ENCODE measurements at places on chromosomes 3 and 15.

- DNase-seq: no peak
Observed at GRCh38 chr3:133258358-133258757, 141.5 kb upstream of the BFSP2 start.

DNA sequence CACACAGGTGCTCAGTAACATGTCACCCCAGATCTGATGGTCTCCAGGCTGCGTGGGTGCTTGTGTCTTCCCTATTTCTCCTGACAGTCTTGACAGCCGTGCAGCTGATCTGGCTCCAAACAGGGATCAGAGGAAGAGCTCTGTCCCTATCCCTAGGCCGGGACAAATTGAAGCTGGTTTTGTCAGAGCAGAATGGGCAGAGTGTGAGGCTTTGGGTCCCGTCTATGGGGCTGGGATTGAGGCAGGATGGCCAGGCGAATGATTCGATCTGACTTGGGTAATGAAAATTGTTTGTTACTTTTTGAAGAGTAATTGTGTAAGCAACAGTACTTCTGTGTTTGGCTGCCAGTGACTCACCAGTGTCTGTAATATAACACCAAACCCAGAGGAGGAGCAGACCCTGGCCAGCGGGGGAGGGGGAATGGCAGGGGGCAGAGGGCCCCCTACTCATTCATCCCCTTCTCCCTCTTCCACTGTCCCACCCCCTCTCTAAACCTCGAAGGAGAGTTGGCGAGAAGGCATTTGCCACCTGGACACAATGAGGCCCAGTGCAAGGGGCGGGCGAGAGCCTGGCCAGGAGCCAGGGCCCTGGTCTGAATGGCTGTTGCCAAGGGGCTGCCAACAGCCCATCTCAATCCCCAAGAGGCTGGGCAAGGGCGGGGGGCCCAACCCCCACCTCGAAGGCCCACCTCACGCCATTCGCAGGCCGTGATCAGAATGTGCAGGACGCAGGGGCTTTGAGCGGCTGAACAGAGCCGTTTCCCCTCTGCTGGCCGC lies 4.9 kb upstream of the MAGEF1 start:
- DNase-seq: no peak

- DNase-seq: no peak
Observed at GRCh38 chr3:178907081-178907480, 164.5 kb downstream of the ZMAT3 start.

DNA sequence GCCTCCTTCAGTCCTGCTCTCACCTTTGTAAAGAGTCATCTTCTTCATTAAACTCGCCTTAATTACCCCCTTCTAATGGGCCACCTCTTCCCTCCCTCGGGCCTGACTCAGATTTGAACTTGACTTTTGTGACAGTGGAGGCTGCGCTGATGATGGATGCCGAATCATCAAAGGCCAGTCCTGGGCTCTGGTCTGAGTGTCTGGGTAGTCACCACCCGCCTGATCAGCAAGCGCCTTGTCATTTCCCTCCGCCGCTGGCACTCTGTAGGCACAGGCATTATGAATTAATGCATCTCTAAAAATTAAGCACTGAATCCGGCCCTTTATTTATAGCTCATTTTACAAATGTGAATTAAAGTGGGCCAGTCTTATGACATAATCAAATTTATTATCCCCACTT lies 116.7 kb upstream of the PROK2 start:
- no peak for DNase-seq

- peak; percentile 54 for DNase-seq
Observed at GRCh38 chr15:90895571-90896117, 7.5 kb upstream of the MAN2A2 start.

- no peak for DNase-seq
Observed at GRCh38 chr15:65875458-65875857, 6.2 kb downstream of the RAB11A start.

GRCh38 chr3:31668242-31668641 lies 135.5 kb downstream of the STT3B start:
- DNase-seq: no peak

DNA sequence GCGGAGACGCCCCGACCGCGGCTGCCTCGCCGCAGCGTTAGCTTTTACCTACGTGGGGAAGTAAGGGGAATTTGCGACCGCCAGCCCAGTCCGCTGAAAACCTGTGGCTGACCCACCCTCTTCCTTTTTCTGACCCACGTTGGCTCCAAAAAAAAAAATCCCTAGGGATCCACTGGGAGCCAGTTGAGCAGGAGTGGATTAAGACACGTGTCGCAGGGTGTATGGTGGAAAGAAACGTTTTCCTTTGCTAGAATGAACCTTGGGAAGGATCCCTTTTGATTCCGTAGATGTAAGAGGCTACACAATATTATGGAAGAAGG lies 575 bp upstream of the PCYT1A start:
- DNase-seq: no peak

- DNase-seq: no peak
Observed at GRCh38 chr3:128194843-128195242, 41.6 kb downstream of the EEFSEC start.

DNA sequence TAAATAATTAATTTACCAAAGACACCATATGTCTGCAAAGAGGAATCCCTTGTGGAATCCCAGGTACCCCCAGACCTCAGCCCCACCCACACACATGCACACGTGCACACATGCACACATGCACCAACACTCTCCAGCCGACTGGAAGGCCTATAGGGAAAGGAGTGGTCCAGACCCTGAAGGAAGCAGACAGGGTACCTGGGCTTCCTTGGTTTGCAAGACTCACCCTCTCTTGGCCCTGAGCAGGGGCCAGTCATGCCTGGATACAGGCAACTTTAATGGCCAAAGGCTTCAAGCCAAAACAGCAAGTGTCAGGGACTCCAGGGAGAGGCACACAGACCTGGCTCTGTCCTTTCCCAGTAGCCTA lies 8.9 kb upstream of the HAPLN3 start:
- no peak for DNase-seq

DNA sequence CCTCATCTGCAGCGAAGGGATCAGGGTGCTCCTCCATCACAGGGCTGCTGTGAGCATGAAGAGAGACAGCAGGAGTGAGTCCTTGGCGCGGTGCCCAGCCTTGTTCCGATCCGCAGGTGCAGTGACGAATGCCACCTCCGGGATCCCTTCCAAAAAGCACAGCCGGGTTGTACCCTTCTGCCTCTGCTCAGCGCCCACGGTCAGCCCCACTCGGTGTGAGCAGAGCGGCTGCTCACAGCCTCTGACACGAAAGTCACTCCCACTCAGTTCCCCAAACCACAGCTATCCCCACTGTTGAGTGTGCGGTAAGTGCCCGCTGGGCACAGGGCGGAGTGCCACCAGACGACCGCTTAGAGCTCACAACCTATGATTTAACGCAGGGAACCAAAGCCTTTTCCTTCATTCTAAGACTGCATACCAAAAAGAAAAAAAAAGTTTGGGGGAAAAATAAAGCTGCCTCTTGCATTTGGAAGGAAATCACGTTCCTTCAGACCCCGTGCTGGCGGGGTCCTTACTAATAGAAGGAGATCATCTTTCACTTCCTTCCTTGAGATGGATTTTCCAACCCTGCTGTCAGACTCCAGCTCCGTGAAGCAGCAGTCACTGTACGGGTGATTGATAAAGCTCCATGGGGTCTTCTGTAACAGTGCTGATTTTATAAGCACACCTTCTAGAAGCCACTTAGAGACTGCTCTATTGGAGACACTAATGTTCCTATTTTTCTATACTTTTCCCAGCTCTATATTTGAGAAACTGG lies 34.7 kb upstream of the TUBGCP5 start:
- no peak for DNase-seq

DNA sequence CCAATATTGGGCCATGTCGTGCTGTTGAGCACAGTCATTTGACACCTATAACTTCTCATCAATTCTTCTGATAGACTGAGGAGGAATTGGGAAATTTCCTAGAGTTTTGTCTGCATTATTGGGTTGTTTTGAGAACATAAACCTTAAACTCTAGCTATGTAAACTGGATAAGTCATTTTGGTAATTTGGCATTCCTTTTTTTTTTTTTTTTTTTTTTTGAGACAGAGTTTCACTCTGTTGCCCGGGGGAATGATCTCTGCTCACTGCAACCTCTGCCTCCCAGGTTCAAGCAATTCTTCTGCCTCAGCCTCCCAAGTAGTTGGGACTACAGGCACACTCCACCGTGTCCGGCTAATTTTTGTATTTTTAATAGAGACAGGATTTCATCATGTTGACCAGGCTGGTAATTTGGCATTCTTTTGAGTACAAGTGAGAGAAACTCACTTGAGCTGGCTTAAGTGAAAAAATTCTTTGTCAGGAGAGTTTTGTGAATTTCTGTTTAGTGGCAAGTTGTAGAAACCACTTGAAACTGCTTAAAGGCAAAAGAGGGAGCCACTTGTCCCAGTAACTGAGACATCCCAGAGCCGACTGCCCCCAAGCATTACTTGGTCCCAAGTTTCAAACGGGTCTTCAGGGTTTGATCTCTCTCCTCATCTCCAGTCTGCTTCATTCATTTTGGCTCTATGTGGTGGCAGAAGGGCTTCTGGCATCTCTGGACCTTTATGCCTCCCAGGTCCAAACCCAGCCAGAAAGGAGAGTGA lies 34.9 kb downstream of the FLNB start:
- no peak for DNase-seq

- DNase-seq: no peak
Observed at GRCh38 chr15:89316504-89316903, 18.1 kb downstream of the POLG start.

GRCh38 chr3:31621314-31621713 lies 88.6 kb downstream of the STT3B start:
- DNase-seq: no peak

- DNase-seq: no peak
Observed at GRCh38 chr3:43676441-43676840, 14.3 kb upstream of the ABHD5 start.

DNA sequence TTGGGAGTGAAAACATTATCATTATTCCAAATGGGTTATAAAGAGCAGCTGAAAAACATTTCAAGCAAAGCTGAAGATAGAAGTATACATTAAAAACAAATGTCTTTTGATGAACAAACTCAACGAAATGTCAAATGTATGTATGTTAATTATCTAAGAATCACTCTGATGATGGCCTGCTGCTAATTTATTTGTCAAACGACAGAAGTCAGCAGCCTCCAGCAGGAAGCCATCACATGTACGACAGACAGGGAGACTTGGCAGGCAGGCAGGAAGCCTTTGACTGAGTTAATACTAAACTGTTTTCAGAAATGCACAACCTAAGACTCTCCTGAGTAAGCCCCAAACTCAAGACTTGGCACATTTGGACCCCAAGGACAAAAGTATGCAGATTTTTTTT lies 491.1 kb downstream of the ZNF385D start:
- no peak for DNase-seq

DNA sequence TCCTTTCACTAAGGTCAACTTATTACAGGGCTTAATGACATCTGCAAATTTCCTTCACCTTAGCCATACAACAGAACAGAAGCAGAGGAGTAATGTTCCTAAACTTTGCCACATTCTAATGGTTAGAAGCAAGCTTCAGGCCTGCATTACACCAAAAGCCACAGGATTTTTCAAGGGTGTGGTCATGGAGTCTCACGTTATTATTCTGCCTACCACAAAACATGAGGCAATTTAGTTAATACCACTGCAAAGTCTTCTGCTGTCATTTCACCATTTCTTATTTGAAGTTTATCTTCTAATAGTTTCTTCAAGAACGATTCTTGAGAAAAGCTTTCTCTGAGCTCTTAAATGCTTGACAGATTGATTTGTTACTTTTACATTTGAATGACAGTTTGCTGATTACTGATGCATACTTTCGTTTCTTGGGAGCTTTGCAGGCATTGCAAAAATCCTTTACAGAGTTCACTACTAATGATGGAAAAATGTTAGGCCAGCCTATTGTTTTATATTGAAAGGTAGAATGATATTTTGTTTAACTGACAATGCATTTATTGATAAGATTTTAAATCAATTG lies 1257.1 kb downstream of the NSUN3 start:
- DNase-seq: no peak

DNA sequence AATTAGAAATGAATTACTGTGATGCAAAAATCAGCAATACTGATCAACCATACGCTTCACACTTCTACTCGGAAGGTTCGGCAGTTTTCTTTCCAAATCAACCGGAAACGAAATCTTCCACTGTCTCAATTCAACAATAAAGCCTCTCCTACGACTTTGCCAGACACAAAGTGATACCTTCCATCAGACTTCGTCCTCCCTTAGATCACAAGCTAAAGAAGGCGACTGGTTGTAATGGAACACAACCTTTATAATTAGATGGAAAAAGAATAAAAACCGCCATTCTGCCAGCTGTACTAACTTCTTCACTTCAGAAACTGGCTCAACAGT lies 618 bp downstream of the PARL start:
- DNase-seq: peak; percentile 41

GRCh38 chr3:21747966-21748555 lies 2.9 kb downstream of the ZNF385D start:
- no peak for DNase-seq

DNA sequence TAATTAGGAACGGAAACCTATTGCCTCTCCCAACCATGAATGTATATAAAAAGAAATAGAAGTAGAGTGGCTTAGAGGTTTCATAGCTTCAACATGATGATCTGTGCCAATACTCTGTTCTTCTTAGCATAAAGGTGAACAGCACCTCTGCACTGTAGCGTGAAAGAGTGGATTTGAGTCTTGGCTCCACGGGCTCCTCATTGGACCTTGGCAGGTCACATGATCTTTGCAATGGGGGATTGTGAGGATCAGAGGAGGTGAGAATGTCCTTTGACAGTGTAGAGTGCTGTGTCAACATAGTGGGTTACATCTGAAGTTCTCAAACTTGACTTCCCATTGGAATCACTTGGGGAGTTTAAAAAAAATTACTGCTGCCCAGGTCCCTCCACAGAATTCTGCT lies 51.4 kb downstream of the FEM1B start:
- DNase-seq: no peak

DNA sequence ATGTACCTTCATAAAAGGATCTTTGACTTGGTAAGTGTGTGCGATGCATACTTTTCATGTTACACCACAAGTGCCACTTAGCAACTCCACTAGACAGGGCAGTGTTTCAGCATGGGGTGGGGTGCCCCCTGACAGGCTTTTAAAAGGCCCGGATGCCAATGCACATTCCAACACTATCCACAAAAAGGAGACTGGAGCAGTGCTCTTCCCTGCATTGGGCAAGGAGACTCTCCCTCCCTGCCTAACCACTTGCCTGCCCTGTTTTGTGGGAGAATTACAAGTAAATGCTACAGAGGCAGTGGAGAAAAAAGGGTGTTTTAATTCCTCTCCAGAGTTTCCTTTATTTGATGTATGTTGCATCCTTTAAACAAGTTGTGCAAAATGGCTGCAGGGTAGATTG lies 1.7 kb upstream of the RARB start:
- no peak for DNase-seq

DNA sequence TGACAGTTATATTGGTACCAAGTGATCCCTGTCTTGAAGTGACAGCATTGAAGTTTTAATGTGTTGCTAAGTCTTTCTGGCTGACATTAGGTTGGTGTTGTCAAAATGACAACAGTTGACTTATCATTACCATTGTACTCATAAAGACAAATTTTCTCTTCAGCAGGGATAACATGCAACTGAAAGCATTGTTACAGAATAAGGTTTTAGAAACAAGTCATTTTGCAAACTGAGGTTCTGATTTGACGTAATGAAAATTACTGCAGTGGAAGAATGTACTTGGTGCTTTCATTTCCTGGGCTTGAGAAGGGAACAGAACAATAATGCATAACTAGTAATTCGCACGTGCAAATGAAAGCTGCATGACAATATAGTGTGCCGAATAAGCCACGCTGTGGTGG lies 75.1 kb downstream of the MOBP start:
- DNase-seq: no peak

All from erythroblast (primary cell).